Left forelimb (tissue), 1 donor: ENCODE measurements at places on chromosomes 3 and 15.

- no peak for DNase-seq
These were observed 291.6 kb upstream of the VEPH1 start for GRCh38 chr3:157794771-157795170.

- DNase-seq = no peak
These were observed 357.7 kb upstream of the SGO1 start for GRCh38 chr3:20543535-20544226.

- no peak for DNase-seq
These were observed 30.1 kb downstream of the COL6A6 start for GRCh38 chr3:130546920-130547679.

DNA sequence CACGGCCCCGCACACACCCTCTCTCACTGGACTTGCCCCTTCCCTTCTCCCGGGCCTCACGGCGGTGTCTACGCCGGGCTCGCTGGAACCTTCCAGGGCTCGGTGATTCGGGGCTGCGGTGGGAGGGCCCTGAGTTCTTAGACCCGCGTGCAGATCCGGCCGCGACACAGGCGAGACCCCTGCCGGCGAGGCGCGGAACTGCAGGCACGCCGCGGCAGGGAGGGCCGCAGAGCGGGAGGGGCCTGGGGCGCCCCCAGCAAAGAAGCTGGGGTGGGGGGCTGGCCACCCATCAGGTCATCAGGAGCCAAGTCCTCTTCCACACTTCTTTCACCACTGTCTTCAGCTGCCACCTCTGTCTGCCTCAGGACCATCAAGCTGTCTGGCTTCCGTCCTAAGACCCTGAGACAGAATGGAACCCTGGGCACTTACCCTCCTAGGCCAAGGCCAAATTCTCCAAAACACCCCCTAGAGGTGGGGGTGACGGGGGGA is 164.5 kb downstream of the XXYLT1 start:
- DNase-seq = peak; percentile 89

DNA sequence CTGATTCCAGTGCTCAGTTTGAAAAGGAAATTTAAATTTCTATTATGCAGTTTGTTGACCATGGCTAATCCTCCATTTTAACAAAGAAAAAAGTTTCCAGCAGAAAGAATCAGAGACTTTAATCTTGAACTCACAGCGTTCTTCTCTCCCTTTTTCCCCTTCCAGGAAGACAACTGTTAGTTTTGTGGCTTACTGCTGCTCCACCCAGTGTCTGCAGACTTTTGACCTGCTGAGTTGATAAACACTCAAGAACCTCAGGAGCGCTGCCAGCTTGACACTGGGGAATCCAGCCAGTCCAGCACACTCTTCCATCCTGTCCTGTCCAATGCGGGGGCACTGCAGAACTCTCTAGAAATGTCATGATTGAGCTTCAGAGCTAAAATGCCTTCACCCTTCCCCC is 134.6 kb downstream of the LRRC28 start:
- DNase-seq = no peak

GRCh38 chr3:134302674-134303073 is 52.0 kb upstream of the RYK start:
- no peak for DNase-seq

DNA sequence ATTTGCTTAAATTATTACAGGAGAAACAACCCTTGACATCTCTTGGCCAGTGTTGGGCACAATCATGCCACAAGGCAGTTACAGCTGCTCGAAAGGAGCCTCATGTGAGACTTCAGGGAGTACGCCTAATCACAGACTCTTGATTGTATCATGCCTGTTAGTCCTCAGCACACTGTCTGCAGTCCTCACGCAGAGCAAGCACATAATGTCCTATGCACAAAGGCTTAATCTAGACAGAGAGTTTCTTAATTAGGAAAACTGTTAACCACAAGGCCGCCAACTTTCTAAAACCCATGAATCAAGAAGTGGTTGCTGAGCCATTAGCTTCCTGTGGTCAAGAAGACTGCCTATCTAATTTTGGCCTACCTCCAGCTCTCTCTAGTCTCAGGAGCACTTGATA is 172.0 kb downstream of the UNC13C start:
- DNase-seq = no peak

- DNase-seq = no peak
These were observed 6.2 kb downstream of the NDUFAF1 start for GRCh38 chr15:41396111-41396510.
